ENCODE measurements at places on chromosomes 3 and 15.

DNA sequence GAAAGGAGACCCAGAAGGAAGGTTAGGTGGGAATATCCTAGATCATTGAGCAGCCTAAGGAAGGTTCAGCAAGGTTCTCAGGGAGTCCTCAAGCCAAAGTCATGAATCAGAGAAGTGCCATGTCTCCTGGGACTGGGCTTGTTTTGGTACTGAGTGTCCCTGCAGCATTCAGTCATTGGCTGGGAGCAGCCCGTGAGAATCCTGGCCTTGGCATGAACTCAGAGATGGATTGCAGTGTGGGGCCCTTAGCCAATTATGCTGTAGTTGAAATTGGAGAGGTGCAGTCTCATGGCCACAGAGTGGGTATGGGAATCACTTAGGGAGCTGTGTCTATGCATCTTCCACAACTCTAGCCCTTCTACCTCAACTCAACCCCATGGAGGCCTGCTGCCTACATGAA is 17.0 kb upstream of the PPM1L start:
- no peak for DNase-seq

GRCh38 chr3:7205962-7206361 is 345.0 kb downstream of the GRM7 start:
- DNase-seq, result no peak

- no peak for DNase-seq
Measured at GRCh38 chr3:134092208-134092701, 62.5 kb upstream of the SLCO2A1 start.

GRCh38 chr3:5202222-5202621 is 14.7 kb downstream of the EDEM1 start:
- DNase-seq, result no peak

GRCh38 chr3:16496408-16497222 is 16.9 kb downstream of the RFTN1 start:
- DNase-seq, result no peak

DNA sequence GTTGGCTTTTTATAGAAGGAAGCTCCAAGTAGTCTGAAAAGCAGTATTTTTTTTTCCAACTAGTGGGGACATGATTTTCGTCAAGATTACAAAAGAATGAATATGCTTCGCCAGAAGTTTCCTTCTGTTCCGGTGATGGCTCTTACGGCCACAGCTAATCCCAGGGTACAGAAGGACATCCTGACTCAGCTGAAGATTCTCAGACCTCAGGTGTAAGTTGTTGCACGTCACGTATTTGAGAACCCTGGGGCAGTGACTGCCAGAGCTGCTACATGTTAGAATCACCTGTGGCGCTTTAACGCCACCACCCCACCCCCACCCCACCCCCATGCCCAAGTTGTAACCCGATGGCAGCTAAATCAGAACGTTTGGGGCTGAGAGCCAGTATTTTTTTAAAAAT is 52.2 kb downstream of the BLM start:
- DNase-seq, result no peak

GRCh38 chr15:29320420-29320819 is 50.8 kb upstream of the NSMCE3 start:
- DNase-seq, result no peak

DNA sequence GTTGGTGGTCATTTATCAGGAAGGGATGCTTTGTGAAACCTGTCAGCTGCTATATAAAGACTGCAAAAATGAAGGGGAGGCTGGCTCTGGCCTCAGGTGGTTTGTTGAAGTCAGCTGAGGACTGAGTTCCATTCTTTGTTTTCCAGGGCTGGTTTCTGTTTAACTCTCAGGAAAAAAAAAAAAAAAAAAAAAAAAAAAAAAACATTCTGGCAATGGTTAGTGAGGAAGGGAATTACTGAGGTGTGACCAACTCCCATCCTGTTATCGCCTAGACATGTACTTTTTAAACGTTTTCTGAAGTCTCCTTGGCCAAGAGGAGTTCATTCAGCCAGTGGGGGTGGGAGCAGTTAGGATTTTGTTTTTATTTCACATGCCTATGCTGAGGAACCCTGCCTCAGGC is 316.3 kb downstream of the OXSM start:
- DNase-seq, result no peak

DNA sequence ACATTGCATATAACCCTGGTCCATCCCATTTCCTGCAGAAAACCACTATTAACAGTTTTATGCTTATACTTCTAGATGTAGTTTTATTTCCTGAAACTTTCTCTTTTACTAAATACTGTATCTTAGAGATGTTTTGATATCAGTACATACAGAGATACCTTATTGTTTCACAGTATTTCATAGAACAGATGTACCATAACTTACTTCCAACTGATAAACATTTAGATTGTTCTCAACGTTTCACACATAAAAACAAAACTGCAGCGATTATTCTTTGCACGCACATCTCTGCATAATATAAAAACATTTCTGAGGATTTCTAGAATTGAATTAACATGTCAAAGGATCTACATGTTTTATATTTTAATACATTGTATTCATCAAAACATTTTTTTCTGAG is 2.6 kb downstream of the ZNF80 start:
- DNase-seq, result no peak

DNA sequence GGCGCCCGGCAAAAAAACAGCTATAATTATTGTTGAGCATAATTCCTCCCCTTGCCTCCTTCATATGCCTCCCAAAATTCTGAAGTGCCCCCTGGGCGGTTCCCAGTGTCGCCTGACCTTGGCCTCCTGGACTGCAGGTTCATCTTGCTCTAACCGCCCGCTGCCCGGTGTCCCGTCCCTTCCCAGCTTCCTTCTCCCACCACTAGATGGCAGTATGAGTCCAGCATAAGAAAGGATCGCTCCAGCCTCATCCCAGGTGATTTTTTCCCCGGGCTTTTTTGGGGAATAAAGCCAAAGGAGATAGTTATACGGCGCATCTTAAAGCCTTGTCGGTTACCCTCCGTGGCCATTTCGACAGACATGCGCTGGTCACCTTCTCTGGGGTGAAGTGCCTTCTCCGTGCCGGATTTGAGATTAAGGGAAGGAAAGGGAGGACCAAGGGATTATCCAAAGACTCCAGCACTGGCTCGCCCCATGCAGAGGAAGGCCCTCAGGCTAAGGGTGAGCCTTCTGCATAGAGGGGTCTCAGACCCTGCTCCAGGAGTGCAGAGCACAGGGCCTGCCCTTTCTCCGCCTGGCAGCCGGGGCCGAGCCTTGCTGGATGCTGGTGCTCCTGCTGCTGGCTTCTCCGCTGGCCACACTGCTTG is 45.8 kb upstream of the TRA2B start:
- DNase-seq, result peak; percentile 25

- no peak for DNase-seq
Measured at GRCh38 chr15:71812966-71813722, 2.8 kb downstream of the NR2E3 start.

GRCh38 chr15:39666677-39667076 is 85.8 kb downstream of the THBS1 start:
- no peak for DNase-seq

- DNase-seq, result no peak
Measured at GRCh38 chr15:63600001-63600615, 2.9 kb downstream of the FBXL22 start.

DNA sequence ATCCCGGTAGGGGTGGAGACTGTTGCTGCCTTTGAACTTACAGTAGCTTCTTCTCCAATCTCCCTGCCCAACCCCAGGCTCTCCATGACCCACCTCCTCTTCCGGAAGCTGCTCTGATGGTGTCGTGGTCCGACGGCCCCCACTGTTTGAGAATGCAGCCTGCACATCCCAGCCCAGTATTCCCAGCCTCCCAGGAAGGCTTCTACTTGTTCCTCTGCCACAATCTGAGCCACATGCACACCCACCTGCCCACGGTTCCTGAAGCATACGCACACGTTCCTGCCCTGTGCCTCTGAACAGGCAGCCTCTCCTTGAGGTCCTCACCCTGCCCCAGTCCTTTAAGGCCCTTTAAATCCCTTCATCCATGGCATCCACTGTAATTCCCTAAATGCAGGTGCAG is 57.4 kb downstream of the ABTB1 start:
- DNase-seq, result no peak

DNA sequence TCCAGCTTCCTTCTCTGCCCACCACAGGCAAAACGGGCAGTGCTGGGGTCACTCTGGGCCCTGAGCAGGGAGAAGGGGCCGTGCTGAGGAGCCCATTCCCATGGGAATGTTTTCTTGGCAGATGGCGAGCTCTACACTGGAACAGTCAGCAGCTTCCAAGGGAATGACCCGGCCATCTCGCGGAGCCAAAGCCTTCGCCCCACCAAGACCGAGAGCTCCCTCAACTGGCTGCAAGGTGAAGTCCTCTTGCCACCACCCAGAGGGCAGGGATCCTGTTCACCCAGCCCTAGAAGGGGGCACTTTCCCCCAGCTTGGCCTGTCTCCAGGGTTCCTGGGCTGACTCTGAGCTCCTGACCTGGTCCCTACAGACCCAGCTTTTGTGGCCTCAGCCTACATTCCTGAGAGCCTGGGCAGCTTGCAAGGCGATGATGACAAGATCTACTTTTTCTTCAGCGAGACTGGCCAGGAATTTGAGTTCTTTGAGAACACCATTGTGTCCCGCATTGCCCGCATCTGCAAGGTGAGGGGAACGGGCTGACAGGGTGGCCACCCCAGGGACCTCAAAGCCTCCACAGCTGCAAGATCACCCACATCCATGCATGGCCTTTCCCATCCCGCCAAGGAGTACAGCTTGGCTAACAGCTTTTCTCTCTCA is 12.4 kb downstream of the CIB1 start:
- no peak for DNase-seq

- no peak for DNase-seq
Measured at GRCh38 chr15:100083572-100083971, 258.2 kb downstream of the ADAMTS17 start.

- no peak for DNase-seq
Measured at GRCh38 chr3:120450600-120451271, at the start of gene FSTL1. TSS of gene FSTL1 (minus strand) at chr3:120450992. CDS start at chr3:120450746, 246 bp downstream.

DNA sequence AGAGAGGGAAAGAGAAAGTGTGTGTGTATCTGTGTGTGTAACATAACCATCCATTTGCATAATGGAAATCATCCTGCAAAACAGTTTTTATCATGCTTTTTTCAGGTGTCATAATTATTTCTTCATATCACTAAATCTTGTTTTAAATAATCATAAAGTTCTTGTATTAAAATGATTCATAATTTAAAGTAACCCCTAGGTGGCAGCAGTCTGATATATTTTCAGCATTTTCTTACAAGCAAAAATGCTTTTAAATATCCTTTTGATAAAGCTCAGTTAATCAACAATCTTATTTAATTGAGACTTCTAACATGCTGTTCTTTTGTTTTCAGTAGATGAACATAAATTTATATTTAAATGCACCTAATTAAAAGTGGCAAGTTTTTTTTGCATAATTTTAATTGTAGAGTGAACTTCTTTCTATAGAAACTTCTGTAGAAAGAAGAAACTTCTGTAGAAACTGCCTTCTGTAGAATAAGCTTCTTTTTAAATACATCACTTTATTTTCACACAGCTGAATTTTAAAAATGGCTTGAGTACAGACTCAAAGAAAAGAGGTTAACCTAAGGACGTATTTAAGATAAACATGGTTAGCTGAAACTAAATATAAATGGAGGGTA is 72.5 kb downstream of the OPA1 start:
- DNase-seq, result no peak

GRCh38 chr3:3919316-3919715 is 120.1 kb downstream of the LRRN1 start:
- DNase-seq, result no peak

DNA sequence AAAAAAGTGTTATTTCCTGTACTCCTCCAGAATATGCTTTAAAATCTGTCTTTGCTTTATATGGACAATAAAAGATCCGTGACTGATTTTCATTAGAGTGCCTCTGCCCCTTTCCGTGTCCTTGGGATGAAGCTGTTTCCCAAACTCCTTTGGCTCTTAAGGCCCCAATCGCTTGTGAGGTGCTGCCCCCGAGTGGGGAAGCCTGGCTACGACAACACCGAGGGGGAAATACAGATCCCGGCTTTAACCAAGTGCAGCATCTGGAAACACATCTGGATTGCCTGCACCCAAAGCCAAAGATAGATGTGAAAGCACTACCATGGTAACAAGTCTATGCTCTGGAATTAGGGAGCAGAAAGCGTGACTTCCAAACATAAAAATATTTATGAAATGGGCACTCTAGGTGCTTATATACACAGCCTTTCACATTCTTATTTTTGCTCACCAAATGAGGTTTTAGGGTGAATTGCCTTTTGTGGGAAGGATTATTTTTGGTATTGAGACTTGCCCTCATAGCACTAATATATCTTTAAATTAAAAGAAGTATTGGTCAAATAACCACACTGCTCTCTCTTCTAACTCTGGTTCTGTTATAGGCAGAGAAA is 40.6 kb upstream of the ADCY5 start:
- DNase-seq, result no peak

DNA sequence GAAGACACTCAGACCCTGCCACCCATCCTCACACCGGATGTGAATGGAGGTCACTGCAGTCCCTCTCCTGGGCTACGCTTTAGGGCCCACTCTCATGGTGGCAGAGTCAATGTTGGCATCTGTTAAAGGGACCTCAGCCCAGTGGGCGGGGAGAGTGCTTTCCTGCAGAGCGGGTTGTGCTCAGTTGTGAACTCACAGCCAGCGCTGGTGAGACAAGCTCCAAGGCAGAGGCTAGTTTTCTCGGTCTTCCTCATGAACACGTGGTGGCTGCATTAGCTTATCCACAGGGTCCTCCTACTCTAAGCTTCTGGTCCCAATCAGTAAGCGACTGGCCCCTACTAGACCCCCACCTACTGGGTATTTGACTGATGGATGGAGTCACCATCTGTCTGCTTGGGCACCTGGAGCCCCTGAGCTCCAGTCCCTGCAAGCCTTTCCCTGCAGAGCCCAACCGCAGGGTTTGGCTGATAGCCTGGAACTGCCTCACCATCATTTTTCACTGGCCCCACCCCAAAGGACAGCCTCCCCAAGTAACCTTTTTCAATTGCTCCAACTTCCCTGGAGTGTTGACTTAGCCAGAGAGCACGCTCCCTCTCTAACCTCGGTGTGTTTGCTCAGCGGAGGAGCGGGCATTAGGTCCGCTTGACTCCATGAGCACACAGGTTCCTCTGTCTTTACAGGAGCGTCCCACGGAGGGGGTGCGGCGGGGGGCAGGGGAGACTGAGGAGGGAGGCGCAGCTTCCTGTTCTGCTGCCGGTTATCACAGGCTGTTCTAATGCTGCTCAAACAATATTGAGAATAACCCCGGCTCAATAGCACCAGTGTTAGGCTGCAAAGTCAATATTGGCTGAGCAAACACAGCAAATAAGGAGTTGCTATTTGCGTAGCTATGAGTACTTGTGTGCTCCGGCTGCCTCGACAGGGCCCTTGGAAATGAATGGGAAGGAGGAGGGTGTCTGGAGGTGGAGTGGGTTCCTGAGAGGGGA is 141.7 kb downstream of the RPLP1 start:
- DNase-seq, result no peak

GRCh38 chr3:14539742-14540491 is at the start of gene GRIP2:
TSS of gene GRIP2 (minus strand) at chr3:14540342. CDS start at chr3:14540308, 34 bp downstream.
- DNase-seq, result no peak

GRCh38 chr3:101270149-101270548 is 50.2 kb downstream of the IMPG2 start:
- DNase-seq, result no peak

GRCh38 chr3:89098964-89099585 is 8.3 kb upstream of the EPHA3 start:
- DNase-seq, result no peak

- no peak for DNase-seq
Measured at GRCh38 chr15:27359586-27359985, 388.6 kb downstream of the GABRG3 start.

- no peak for DNase-seq
Measured at GRCh38 chr15:41885841-41886240, 8.0 kb downstream of the SPTBN5 start.

Data from stimulated activated CD4-positive, alpha-beta T cell treated with anti-CD3 and anti-CD28 coated beads, Interleukin-1b, Interleukin-23, amount 100 ng/mL, for 1 hour (primary cell).